Left colon (tissue), 2 donors: ENCODE measurements at places on chromosomes 11 and 22. TPM values are rescaled to one million over a fixed set of nuclear protein-coding genes. Genes with fewer than 3 reads are reported as not detected.

The C11orf52 gene
- 8.5 TPM for total RNA-seq

GRCh38 chr11:93216511-93217101 is 18.8 kb upstream of the SLC36A4 start:
- no peak for DNase-seq

The VPREB1 gene
- not detected for total RNA-seq

The C22orf42 gene
- not detected for total RNA-seq

GRCh38 chr22:46546466-46547178 is 9.2 kb upstream of the CELSR1 start:
- no peak for DNase-seq

The CNTF gene
- 2.6 TPM for total RNA-seq

DNA sequence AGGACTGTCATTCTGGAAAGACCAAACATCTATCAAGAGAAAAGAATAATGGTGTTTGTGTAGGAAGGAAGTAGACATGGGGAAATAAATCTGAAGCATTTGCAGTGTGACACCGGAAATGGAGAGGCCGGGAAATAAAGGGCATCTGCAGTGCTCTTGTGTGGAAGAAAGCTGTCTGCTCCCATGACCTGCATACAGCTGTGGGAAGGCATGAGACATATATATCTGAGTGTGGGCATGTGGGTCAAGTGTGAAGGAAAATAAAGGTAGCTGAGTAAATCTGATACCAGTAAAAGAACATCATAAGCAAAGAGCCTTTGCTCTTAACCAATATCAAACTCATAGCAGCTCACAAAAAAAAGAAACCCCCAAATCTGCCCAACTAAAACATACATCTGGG is 72.1 kb upstream of the OR5AK2 start:
- no peak for DNase-seq

GRCh38 chr11:5307256-5308019 is 5.7 kb upstream of the OR51B4 start:
- no peak for DNase-seq

DNA sequence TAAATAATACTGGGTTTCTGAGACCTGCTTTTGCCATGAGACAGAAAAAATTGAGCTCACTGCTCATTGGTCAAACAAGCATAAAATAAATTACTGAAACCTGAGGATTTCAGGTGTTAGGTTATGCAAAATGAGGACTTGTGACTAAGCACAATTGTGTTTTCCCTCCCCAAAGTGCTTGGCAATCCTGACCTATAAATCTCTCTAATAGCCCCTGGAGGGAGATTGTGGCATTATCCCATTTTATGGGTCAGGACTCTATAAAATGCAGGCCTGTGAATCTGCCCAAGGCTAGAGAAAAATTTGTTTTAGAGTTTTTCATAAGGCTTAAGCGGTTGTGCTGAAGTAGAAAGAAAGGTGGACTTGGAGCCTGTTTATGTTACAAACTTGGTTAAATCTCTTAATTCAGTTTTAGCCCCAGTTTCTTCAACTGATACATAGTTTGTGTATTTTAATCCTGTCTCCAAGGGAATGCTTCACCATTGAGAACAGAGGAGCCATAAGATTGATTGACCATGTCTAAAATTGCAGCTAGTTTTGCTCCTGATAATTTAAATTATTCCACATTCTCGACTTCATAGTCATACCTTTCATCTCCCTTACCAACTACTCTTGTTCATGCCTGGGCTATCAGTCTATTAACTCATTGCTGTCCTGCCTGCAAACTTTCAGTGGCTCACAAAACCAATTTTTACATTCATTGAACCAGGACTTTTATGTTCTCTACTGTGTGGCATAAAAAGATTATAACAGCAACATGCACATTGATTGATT is 63.6 kb upstream of the LRRC4C start:
- DNase-seq = no peak

GRCh38 chr22:19610518-19611253 is 86.5 kb upstream of the CLDN5 start:
- DNase-seq = no peak

DNA sequence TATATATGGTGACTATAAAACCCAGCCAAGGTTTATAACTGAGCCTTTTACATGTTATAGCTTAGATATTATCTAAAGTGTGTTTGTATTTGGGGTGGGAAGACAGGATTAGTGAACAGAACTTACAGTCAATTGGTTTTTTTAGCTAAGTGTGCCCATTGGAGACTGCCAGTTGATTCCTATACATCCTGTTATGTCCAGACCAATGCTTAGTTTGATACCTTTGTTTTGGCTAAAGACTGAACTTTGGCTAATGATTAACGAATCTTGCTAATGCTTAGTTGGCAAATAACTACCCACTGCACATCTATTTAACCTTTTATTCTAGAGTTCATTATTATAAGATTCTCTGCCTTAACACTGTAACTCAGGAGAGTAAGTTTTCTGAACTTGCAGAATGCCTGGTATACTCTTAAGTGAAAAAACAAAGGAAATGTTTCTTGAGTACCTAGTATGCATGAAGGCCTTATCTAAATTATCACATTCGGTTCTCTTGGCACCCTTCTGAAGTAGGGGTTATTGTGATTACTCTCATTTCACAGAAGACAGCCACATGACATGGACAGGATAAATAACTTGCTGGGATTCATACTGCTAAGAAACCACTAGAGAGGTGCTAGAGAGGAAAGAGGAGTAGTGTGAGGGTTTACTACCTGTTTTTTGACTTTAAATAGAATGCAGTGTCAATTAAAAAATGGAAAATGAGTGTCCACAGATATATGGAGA is 54.0 kb downstream of the KREMEN1 start:
- DNase-seq = no peak

GRCh38 chr22:35315141-35315854 is 15.6 kb downstream of the TOM1 start:
- DNase-seq = no peak

DNA sequence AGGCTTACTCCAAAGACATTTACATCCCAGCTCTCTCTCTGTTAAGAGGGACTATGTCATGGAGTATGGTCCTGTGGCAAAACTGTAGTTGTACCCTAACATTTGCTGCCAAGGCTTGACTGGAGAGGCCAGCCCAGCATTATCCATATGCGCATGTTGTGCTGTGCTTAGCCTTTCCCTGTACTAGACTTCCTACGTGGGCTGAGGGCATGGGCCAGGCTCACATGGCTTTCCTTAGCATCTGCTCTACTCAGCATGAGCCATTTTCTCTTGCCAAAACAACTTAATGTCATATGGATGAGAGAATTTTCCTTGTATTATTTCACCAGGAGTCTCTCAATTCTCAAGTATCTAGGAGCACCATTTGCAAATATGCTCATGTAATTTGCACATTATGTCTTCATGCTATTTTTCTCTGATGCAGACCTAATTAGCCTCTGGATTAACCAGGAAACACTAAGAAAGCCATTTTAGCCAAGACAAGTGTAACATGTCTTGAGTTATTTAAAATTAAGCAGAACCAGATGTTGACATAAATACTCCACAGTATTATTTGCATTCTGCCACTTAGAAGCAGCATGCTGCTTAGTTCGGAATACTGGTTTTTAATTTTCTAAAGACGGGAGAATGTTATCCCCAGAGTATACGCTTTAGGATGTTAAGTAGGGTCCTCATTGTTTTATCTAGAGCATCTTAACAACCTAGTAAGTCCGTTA is 71.7 kb upstream of the FAR1 start:
- DNase-seq = no peak

DNA sequence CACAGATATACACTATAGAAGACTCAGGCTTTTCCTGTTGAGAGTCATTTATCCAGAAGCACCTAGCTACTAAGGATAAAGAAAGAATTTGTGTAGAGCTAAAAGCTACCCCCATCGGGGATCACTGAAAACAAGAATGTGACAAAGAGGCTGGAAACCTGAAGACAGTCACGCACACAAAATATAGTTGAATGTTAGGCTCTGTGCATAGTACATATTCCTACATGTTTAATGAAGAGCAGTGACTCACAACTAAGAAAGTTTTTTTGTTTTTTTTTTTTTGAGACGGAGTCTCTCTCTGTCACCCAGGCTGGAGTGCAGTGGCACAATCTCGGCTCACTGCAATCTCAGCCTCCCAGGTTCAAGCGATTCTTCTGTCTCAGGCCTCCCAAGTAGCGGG is 8.4 kb downstream of the OR10V1 start:
- no peak for DNase-seq

DNA sequence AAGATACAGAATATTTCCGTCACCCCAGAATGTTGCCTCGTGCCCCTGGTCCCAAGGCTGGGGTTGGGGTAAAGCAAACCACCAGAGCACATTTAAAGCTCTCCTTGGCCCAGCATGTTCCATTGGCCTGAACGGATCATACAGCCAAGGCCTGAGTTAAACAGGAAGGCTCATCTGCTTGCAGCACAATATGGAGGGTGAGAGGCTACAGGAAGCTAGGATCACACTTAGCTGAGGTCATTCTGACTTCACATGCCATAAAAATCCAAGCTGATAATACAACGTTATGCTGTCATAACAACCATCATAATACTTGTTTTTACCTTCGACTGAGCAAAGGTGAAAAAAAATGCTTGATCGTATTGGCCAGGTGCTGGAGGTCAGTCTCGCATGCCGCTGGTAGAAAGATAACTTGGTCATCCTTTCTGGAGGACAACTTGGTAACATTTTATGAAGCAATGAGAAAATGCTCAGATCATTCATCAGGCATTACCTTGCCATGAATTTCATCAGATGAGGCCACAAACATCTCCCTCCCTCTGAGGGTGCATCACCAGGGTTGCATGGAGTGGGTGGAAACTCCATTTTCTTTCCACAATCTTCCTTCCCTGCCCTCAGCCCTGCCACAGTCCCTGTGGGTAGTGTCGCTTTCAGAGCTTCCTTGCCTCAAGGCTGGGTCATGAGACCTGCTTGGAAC is 31.9 kb upstream of the RTL6 start:
- no peak for DNase-seq

- no peak for DNase-seq
Observed at GRCh38 chr11:42521994-42522393, 789.8 kb upstream of the API5 start.

GRCh38 chr11:130979386-130979972 is 63.2 kb upstream of the SNX19 start:
- no peak for DNase-seq

GRCh38 chr11:107293677-107294344 is 163.8 kb downstream of the CWF19L2 start:
- peak; percentile 5 for DNase-seq

The PAX6 gene
- total RNA-seq = 1.8 TPM

DNA sequence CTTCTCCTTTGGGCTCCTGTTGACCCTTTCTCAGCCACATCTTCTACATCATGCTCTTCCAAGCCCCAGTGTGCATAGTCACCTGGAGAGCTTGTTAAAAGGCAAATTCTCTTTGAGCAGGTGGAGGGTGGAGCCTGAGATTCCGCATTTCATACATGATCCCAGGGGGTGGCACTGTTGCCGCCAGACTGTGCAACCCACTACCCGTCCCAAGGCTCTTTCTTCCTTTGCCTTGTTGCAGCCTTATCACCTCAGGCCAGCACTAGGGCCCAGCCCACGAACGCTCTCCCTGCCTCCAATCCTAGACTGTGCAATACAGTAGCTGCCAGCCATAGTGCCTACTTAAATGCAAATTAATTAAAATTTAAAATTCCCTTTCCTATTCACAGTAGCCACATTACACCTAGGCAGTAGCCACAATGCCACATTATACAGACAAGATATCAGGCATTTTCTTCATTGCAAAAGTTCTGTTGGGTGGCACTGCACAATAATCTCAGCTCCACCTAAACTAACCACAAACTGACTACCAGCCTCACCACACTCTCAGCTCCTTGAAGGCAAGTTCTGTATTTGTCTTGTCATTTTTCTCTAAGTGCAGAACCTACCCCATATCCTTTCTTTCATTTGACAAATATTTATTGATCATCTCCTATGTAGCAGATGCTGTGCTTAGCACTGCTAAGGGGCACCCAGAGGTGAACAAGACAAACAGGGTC is 4.6 kb upstream of the KCNJ5 start:
- no peak for DNase-seq

The SOX10 gene
- 3.7 TPM for total RNA-seq

GRCh38 chr22:43722444-43722843 is 89.7 kb downstream of the EFCAB6 start:
- no peak for DNase-seq

GRCh38 chr11:35376613-35377012 is 42.7 kb downstream of the SLC1A2 start:
- no peak for DNase-seq

The MRGPRX4 gene
- not detected for total RNA-seq

- DNase-seq = no peak
Observed at GRCh38 chr11:75705541-75705940, 12.1 kb upstream of the MOGAT2 start.

The THRSP gene
- total RNA-seq = 0.22 TPM

- DNase-seq = no peak
Observed at GRCh38 chr22:48145738-48146137, 1383.3 kb downstream of the TBC1D22A start.

The SMC1B gene
- not detected for total RNA-seq

DNA sequence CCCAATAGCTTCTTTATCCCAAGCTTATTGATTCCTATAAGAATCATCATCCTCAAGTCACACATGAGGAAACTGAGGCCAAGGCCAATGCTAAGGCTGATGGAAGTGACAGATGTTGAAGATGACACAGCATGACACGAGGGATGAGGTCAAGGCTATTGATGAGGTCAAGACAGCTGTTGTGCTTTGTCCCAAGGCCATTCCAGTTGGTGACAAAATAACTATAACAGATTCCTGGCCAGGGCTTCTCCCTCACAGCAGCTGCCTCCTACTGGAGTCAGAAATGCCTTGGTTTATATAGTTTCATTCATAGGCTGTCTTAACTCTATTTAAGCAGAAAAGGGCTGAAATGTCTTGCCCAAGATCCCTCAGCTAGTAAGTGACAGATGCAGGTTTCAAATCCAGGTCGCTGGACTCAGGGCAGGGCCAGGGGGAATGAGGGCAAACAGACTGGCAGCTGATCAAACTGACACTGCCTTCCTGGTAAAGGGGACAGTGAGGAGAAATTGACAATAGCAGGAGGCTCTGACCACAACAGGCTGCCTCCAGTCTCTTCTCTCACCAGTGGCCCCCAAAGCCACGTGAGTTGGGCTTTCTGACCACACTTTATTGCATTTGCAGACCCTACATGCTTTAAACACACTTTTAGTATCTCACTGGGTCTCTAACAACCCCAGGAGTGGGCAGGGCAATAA is 16.5 kb downstream of the MIF start:
- DNase-seq = no peak

The CD3D gene
- total RNA-seq = 4.3 TPM

The IL17REL gene
- 0.17 TPM for total RNA-seq

The MIOX gene
- not detected for total RNA-seq

- DNase-seq = no peak
Observed at GRCh38 chr11:61851900-61852295, 23.8 kb downstream of the FADS2 start.
